Activated CD4-positive, alpha-beta T cell treated with anti-CD3 and anti-CD28 coated beads, Interleukin-2, amount 10 ng/mL, durations not matched to agents 7 days and 5 days (primary cell): ENCODE measurements at places on chromosomes 4 and X. TPM values are rescaled to one million over a fixed set of nuclear protein-coding genes. Genes with fewer than 3 reads are reported as not detected.

DNA sequence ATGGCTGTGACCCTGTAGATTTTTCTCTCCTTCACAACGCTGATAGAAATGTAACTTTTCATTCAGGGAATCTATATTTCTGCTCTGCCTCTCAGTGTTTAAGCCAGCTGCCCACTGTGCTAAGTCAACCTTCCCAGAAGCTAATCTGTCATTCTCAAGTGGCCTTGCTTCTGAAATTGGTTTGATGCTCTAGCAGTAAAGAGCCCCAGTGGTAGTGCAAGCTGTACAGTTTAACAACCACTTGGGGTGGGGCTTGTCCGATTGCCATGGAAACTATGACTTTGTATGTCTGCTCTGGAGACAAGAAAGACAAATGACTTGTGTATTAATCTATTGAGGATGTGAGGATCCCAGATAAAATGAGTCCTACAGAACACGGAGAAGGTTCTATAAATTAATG, 620.9 kb upstream of the GALNT7 start:
- DNase-seq = no peak

DNA sequence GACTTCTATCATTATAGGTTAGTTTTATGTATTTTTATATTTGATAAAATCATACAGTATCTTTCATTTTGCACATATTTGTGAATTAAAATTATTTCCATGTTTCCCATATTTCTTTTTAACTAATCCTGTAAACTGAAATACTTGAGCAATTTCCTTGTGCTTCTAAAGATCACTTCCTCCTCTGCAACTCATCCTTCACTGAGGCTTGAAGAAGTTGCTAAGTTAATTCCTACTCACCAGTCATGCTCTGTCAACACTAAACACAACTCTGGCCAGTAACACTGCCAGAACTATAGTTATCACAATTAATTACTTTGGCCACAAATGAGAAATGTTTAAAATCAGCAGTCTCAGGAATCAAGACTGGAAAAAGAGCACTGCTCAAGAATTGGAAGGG, 6.7 kb downstream of the SPATA4 start:
- DNase-seq = no peak

DNA sequence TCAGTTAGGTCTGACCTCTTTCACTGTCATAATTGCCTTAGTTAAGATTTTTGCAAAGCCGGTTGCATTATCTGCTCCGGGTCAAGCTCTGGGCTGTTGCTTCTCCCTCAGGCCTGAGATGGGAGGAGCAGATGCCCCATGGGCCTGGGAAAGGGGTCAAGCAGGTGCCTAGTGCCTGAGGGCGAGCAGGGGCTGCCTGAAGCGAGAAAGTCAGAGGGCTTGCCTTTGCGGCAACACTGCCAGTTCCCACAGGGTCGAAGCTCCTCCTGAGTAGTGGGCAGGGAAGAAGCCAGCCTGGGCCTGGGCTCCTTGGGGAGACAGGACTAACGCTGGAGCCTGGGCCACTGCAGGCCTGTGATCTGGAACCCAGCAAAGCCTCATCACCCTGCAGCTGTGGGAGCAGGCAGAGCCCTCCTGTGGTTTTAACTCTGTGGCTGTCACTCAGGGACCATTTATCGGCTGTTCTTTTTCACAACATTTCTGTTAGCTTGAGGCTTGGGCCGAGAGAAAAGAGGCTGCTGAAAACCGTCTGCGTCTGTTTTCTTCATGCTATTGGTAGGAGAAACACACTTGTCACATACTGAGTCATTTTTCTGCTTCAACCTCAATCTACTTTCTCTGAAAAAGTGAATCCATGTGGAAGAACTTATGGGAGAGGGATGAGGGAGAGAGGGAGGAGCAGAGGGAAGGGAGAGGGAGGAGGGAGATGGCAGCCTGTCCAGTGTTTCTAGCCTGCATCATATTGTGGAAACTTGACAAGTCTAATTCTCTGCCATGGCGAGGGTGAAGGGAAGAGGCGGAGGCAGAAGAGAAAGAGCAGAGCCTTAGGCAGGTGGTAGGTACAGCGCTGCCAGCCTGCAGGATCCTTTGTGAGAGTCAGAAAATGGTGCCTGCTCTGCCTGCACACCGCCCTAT, 68.4 kb downstream of the RHOH start:
- DNase-seq = peak; percentile 51

DMRTC1 gene
- 0.12 TPM for total RNA-seq

DNA sequence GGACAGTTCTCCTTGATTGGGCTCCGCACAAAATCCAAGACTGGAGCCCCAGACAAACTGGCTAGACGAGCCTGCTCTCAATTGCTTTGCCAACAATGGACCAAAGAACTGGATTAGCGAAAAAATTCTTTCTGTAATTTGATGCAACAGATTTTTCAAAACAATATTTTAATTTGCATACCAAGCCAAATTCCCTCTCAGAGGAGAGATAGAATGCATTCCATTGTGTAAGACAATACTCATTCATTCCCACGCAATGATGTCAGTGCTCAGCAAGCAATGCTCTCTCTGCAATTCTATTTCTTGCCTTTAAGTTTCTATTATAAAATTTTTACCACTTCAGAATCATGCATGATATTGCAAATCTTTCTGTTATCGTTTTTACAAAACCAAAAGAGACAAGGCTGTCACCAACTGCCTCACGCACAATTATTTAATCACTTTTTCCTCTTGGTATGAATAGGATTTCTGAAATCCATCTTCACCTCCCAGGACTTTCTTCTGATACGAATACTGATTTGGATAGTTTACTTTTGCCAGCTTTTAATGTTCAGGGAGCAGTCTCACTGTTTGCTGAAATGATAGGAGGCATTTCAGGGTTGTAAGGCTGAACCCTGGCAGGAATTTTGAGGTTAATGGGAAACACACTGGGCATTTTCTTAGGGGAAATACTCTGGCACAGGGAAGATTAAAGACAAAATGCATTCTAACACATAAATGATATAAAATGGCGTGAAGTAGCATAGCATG, 46.1 kb upstream of the HCCS start:
- no peak for DNase-seq

- DNase-seq = no peak
These were observed 55.4 kb upstream of the GRPR start for GRCh38 chrX:16067886-16068515.

- no peak for DNase-seq
These were observed 52.9 kb downstream of the TMEM150C start for GRCh38 chr4:82508806-82509428.

TMEM255A gene
- not detected for total RNA-seq

GBA3 gene
- total RNA-seq = not detected

GRCh38 chrX:65674204-65674893, 6.9 kb downstream of the MSN start:
- DNase-seq = peak; percentile 37

DNA sequence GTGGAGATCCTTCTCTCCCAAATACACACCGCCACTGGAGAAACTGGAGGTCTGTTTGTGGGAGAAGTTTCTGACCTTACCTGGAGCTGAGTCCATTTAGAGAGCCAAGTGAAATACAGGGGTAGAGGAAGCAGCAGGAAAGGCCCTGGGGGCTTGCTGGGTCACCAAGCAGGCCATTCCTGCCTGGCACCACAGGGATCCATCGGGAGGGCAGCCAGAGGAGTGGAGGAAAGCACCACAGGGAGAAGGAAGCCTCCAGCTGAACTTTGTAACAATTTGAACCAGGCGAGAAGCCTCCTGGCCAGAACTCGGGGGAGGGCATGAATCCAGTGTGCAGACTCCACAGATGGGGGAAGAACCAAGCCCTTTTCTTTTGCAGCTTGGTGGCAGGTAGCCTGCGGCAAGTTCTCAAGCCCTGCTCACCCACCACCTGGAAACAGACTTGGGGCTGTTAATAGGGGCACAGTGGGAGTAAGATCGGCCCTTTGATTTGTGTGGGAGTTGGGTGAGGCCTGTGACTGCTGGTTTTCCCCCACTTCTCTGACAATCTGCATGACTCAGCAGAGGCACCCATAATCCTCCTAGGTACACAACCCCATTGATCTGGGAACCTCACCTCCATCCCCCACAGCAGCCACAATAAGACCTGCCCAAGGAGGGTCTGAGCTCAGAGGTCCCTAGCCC, 94.6 kb downstream of the IRS4 start:
- DNase-seq = no peak

DNA sequence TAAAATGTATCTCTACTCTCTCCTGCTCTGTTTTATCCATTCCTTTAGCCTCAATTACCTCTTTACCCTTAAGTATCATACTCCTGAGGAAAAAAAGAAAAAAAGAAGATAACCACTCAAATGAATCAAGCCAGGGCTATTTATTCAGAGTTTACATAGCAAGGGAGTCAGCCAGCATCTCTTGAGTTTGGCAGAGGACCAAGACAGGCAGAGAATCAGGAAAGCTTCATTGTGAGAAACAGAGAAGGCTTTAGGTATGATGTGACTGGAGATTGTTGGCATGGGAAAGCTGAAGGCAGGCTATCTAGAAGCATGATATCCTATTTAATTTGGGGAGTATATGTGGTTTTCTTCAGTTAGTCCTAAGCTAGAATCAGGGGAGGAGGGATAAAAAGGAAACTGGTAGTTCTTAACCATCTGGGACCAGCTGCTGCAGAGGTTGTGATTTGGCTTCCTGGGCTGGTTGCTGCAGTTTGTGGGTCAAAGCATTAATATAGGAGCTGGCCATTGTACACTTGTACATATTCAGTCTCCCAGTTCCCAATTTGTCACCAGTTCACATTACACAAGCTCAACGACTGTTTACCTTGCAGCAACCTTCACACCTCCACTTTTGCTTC, 11.2 kb downstream of the APELA start:
- DNase-seq = no peak

- no peak for DNase-seq
These were observed 224.0 kb upstream of the TENM3 start for GRCh38 chr4:182019148-182019652.

DNA sequence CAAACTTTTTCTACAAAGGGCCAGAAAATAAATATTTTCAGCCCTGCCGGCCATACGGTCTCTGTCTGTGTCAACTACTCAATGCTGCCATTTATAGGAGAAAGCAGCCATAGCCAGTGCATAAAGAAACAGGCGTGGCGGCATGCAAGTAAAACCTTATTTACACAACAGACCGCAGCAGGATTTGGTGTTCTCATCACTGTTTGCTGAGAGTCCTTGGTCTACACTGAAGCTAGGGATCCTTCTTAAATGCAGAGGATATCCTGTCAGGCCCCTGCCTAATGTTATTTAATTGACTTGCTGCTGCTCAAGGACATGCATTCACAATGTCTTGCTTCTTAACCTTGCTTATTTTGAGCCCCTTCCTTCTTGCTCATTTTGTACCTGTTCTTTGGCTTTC, 54.7 kb downstream of the CPE start:
- DNase-seq = no peak

GRCh38 chr4:55330241-55330640, 15.8 kb upstream of the SRD5A3 start:
- no peak for DNase-seq

- no peak for DNase-seq
These were observed 39.5 kb upstream of the STS start for GRCh38 chrX:7108030-7108429.

CRMP1 gene
- 0.15 TPM for total RNA-seq

DNA sequence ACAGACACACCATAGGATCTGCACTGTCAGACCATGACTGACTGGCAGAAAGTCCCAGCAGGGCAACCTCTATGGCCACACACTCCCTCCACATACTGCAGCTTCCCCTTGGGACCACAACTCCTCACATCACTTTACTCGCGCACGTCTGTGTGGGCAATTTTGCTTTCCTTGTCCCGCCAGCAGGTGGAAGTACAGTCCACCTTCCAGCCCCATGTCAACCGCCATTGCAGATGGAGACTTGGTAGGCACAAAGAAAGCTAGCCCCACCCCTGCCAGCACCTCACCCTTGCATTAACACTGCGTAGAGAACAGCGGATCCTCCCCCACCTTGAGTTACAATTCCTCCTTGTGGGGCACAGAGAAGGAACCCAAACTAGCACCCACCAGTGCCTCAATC, 74.4 kb upstream of the NAP1L2 start:
- DNase-seq = no peak

SRPX gene
- 0.21 TPM for total RNA-seq

- DNase-seq = no peak
These were observed 429.0 kb upstream of the NWD2 start for GRCh38 chr4:36815536-36815935.

GRCh38 chr4:182434720-182435119, 191.5 kb downstream of the TENM3 start:
- no peak for DNase-seq
